ENCODE measurements at places on chromosomes 7 and 10.

DNA sequence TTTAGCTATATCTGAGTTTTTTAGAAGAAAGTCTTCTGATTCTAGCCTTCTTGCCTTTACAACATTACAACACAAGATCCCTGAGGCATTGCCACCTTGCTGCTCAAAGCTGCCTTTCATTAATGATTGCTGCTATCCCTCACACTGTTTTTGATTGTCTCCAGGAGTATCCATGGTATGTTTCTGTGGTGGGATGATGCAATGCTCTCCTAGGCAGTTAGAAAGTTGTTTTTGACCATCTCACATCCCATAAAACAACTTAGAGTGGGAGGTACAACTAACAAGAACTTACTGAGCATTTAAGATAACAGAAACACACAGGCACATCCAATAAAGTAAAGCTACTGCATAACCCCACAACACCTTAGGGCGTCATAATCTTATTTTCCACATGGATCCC, 1156.0 kb upstream of the LRRTM3 start:
- no peak for DNase-seq

DNA sequence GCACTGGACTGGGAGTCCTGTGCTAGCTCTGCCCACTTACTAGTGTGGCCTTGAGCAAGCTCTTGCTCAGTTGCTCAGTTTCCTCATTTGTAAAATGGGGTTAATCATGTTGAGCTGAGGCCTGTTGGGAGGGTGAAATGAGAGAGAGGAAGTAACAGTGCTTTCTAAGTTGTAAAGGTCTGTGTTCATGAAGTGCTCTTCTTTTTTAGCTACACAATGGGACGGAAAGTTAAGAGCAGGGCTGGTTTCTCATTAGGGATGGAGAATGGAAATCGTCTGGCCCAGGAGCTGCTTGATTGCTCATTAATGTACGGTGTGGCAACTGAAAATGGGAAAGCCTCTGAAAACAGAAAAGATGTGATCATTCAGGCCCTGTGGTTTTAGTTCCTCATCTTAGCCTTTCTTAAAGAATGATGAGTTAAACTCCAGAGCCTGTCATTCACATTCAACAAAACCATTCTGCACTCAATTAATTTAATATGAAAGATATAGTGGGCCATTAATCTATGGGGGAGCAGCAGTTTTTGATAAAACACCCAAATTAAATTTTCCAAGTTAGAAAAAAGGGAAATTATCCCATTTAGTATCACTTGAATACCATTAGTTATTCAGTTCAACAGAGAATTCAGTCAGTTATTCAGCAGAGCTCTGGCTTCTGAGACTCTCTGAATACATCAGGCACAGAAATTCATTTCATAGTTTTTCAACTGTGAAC, 60.5 kb downstream of the SH2D4B start:
- DNase-seq, result no peak

GRCh38 chr7:159197066-159197975, 52.7 kb upstream of the VIPR2 start:
- DNase-seq, result no peak

DNA sequence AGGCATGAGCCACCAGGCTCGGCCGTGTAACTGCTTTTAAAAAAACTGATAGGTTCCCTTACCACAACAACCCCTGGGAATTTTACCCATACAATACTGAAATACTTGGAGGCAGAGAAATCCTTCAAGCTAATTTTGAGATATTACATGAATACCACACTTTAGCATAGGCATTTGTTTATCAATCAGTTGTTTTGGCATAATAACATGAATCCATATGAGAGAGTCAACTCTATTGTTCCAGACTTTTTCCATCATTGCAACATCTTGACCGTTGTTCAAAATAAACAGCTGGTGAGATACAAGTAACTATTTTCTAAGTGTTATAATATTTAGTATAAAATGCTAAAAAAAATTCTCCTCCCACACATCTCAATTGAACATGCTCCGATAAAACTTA, 36.8 kb downstream of the LAMB4 start:
- DNase-seq, result peak; percentile 40

DNA sequence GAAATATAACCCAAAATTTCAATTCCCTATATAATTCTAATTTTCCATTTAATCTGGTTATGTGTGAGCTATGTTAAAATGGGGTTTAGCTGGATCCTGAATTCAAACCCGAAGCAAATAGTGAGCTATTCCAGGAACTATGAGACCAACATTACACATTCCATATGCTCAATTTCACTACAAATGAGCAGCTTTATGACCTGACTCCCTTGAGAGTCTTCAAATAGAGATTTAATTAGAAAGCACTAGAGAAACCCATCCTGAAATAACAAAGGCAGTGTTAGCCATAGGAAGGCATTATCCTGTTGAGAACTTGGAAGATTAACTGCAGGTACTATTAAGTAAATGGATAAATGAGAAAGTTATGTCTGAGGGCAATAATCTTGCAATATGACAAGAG, 890.0 kb downstream of the GRM8 start:
- DNase-seq, result no peak

All from GM23248 (cell line).